Small intestine (tissue), 16 donors: ENCODE measurements at places on chromosomes 12 and 14. TPM values are rescaled to one million over a fixed set of nuclear protein-coding genes. Genes with fewer than 3 reads are reported as not detected.
A peak's percentile ranks its signal among the peaks of the same experiment; 100 is the strongest.

GRCh38 chr14:94390372-94391086, 2.1 kb upstream of the SERPINA1 start:
- no peaks in the 10 kb centered on the region for H3K36me3 ChIP-seq
- H3K4me3 ChIP-seq = peak overlapping the region; percentile 33
- peak; percentile 71 for DNase-seq

- no peak for DNase-seq
- H3K27ac ChIP-seq = no peak overlapping the region
- H3K36me3 ChIP-seq = peaks cover 35% of the 10 kb centered on the region
- H3K27me3 ChIP-seq = no peaks in the 10 kb centered on the region
Observed at GRCh38 chr14:77284466-77284865, 13.5 kb upstream of the NGB start.

GRCh38 chr14:105328678-105329390, 14.3 kb downstream of the PACS2 start:
- no peaks in the 10 kb centered on the region for H3K27me3 ChIP-seq
- no peaks in the 10 kb centered on the region for H3K4me1 ChIP-seq

DNA sequence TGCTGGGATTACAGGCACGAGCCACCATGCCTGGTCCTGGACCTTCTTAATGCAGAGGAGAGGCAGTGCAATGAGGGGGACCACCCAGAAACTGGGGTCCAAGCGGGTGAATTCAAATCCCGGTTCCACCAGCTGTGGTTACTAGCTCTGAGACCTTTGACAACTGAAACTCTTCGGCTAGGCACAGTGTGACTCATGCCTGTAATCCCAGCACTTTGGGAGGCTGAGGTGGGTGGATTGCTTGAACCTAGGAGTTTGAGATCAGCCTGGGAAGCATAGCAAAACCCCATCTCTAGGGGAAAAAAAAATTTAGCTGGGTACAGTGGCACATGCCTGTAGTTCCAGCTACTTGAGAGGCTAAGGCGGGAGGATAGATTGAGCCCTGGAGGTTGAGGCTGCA, 5.0 kb upstream of the CD4 start:
- no peak for DNase-seq
- H3K4me3 ChIP-seq = no peak overlapping the region
- H3K27ac ChIP-seq = no peak overlapping the region
- H3K4me1 ChIP-seq = no peaks in the 10 kb centered on the region
- no peaks in the 10 kb centered on the region for H3K36me3 ChIP-seq

DNA sequence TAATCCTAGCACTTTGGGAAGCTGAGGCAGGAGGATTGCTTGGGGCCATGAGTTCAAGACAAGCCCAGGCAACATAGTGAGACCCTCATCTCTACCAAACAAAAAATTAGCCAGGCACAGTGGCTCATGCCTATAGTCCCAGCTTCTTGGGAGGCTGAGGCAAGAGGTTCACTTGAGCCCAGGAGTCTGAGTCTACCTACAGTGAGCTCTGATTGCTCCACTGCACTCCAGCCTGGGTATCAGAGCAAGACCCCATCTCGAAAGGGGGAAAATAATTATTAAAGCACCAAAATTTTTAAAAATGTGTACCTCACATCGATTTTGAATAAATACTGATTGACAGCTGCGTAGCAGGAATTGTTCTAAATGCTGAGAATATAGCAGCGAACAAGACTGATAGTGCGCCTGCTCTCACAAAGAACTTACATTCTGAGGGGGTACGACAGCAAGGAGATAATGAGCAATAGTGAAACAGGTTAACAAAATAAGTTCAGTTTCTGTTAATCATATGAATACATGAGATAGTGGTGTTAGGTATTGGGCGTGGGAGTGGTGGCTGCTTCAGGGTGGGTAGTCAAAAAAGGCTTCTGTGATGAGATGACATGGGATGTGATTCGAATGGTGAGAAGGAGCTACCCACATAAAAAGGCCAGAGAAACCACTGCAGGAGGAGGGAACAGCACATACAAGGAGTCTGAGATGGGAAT, 19.6 kb downstream of the HCFC2 start:
- H3K4me1 ChIP-seq = no peaks in the 10 kb centered on the region
- peaks cover 19% of the 10 kb centered on the region for H3K36me3 ChIP-seq
- no peak overlapping the region for H3K27ac ChIP-seq
- no peak for DNase-seq
- no peak overlapping the region for H3K4me3 ChIP-seq

DNA sequence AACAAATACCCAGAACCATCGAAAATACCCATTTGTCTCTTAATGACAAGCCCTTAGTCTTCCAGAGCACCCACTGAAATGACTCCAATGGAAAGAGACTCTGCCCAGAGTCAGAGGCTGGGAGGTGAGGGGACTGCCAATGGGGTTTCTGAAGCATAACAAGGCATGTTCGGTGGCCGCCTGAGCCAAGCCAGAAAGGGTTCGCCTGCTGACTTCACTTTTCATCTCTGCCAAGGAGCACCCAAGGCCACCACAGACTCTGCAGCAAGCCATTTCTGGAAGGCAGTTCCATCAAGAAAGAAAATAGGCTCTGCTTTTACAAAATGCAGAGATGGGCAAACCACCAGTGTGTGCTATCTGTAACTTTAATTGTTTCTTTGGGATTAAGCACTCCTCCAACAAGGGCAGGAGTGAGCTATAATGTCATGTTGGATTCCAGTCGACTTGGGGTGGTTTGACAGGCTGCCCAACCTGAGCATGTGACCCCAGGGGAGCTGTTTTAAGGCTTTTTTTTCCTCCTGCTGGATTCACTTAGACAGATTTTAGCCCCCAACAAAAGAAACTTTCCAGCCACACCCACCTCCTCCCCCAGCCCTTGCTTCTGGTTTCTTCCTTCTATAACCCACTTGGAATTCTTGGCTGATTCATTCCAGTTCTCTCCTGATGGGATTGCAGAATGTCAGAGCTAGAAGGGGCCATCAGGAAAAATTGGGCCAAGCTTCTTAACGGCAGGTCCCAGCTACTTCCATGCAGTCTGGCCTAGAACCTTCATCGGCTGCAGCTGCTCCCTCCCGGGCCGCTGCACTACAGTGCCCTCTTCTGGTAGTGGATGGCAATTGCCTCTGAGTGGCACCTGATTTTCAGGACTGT, 24.1 kb downstream of the CKAP4 start:
- no peak overlapping the region for H3K4me3 ChIP-seq
- no peaks in the 10 kb centered on the region for H3K36me3 ChIP-seq
- no peak overlapping the region for H3K27ac ChIP-seq
- peak; percentile 62 for DNase-seq
- H3K27me3 ChIP-seq = no peaks in the 10 kb centered on the region

DNA sequence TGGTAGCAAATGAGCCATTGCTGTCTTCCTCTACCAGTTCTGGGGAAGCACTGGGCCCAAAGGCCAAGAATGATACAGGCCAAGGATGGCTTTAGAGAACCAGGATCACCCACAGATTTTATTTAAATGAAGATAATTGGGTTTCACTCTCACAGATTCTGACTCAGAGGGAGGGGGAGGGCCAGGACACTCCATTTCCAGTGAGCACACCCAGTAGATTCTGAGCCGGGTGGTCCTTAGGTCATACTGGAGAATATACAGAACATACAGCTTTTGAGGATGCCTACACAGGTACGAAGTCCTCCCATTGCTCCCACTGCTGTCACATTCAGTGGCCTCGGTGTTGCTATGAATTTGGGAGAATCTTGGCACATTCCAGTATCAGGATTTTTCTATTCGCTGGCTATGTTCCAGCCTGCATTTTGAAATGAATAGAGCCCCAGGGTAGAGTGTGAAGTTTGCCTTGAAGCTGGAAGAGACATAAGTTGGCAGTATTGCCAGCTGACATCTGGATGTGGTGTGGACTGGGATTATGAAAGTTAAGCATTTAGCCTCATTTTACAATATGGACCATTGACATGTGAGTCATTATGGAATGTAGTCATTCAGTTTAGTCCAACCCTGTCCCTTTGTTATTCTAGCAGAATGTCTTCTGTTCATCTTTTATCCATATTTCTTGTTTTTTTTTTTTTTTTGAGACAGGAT, 45.8 kb upstream of the POC1B start:
- no peaks in the 10 kb centered on the region for H3K27me3 ChIP-seq
- DNase-seq = no peak
- H3K27ac ChIP-seq = no peak overlapping the region
- H3K4me1 ChIP-seq = no peaks in the 10 kb centered on the region
- H3K36me3 ChIP-seq = no peaks in the 10 kb centered on the region
- no peak overlapping the region for H3K4me3 ChIP-seq

GRCh38 chr14:89357655-89358297, 59.3 kb downstream of the FOXN3 start:
- H3K4me3 ChIP-seq = no peak overlapping the region
- H3K27ac ChIP-seq = no peak overlapping the region
- H3K27me3 ChIP-seq = no peaks in the 10 kb centered on the region
- peaks cover 2% of the 10 kb centered on the region for H3K4me1 ChIP-seq

The KITLG gene
- polyA plus RNA-seq = 7.6 TPM

The RNASE7 gene
- not detected for polyA plus RNA-seq

The DUSP16 gene
- 83.4 TPM for polyA plus RNA-seq

The TAS2R42 gene
- not detected for polyA plus RNA-seq

The NGB gene
- 0.09 TPM for polyA plus RNA-seq

The VWF gene
- 6.5 TPM for polyA plus RNA-seq

The INSM2 gene
- not detected for polyA plus RNA-seq

The MEG3 gene
- polyA plus RNA-seq = 13.4 TPM
